Activated naive CD8-positive, alpha-beta T cell treated with anti-CD3 and anti-CD28 coated beads, Interleukin-2, amount 10 ng/mL, durations not matched to agents 7 days and 5 days (primary cell): ENCODE measurements at places on chromosomes 5 and 9.

- DNase-seq = no peak
Observed at GRCh38 chr9:97568461-97569275, 64.5 kb downstream of the TSTD2 start.

DNA sequence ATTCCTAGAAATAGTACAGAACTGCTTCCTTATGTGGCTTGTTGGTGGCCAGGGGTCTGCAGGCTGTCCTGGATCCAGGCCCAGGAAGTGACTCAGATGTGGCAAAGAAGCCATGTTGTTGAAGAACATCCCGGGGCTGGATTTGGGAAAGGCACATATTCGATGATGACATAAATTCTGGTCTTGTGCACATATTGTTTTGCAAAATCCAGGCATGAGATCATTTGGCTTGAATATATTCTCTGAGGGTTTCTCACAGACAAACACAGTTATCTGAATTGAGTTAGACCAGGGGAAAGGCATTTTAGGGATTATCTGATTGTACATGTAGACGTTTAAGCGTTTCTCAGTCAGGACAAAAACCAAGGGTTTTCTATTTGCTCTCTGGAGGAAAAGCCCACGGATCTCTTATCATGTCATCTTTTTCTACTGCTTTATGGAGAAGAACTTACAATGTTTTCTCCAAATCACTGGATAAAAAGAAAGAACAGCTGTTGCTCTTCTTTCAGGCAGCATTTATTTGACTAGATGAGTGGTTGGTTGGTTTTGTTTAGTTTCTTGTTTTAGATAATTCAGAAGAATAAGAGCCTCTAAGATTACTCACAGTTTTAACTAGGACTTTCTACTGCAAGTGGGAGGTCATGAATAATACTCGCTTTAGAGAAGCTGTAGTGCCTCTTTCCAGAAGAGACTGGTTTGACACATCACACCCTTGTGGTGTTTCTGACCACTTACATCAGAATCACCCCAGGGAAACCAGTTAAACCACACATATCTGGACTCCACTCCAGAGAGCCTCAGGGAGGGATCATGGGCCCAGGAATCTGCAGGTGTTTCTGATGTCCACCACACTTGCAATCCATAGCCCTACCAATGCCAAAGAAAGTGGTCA, 29.5 kb upstream of the LHFPL2 start:
- no peak for DNase-seq

DNA sequence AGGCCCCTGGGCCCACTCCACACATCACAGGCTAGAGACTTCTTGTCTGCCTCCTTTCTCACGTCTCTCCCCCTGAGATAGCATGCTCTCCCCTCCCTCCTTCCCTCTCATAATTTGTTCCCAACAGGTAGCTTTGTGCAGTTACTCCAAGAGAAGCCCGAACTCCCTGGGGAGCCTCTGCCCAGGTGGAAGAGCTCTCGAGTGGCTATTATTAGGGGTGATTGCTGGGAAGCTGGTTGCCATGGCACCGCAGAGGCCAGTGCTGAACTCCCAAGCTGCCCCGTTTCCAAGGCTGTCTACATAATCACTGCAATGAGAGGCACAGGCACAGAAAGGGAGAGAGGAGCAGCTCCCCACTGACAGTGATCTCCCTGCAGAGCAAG, 104.7 kb upstream of the GPR151 start:
- no peak for DNase-seq

DNA sequence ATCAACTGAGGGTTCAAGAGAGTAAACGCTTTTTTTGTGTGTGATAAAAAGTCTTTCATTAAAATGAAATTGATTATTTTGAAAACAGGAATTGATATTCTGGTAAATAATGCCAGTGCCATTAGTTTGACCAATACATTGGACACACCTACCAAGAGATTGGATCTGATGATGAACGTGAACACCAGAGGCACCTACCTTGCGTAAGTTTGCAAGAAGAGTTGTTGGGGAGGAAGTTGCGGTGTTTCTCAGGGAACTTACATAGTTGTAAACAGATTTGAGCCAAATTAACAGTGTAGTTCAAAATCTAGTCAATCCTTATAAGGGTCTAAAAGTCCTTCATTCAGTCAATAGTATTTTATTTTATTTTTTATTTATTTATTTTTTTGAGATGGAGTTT, 28.9 kb downstream of the HSDL2 start:
- no peak for DNase-seq

GRCh38 chr5:176846335-176847140, 36.2 kb downstream of the UNC5A start:
- DNase-seq = no peak

DNA sequence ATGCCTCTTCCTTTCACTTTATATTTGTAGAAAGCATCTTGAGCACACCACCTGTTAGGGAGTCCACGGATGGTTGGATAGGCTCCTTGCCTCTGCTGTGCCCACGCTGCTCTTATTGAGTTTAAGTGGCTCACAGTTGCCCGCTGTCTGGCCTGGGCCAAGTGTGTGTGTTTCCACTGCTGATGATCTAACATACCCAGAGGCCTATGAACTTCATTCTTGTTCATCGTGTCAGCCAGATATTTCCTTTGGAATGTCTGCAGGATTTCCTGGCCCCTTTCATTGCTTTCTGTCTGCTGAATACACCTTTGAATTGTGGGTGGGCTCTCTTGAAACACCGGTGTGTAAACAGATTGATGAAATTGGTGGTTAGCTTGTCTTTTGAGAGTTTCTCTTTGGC, 46.6 kb downstream of the MVB12B start:
- DNase-seq = no peak

DNA sequence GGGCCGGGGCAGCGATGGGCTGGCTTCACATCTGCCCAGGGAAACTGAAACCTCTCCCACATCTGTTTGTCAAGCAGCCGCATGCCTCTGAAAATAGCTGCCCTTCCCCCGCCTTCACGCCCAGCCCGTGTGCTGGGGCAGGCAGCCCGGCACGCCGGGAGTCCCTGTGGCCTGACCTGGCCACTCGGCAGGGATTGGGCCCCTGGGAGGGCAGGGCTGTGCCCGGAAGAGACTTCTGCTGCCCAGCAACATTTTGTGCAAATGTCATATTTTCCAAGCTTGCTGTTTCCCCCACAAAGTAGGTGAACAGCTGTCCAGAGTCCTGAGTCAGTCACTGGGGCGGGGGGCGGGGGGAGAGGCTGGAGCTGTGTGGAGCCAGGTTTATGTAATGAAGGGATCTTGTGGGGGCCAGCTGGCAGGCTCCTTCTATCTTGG, 8.2 kb downstream of the COL27A1 start:
- DNase-seq = no peak
